Pons (tissue), 1 donor: ENCODE measurements at places on chromosomes 16 and 17.

GRCh38 chr17:81097134-81097942, 62.4 kb downstream of the BAIAP2 start:
- DNase-seq, result peak; percentile 52

GRCh38 chr16:58099097-58099955, 29.9 kb downstream of the CFAP20 start:
- DNase-seq, result no peak

- DNase-seq, result no peak
Observed at GRCh38 chr17:40175928-40176753, 1.1 kb upstream of the RAPGEFL1 start.

DNA sequence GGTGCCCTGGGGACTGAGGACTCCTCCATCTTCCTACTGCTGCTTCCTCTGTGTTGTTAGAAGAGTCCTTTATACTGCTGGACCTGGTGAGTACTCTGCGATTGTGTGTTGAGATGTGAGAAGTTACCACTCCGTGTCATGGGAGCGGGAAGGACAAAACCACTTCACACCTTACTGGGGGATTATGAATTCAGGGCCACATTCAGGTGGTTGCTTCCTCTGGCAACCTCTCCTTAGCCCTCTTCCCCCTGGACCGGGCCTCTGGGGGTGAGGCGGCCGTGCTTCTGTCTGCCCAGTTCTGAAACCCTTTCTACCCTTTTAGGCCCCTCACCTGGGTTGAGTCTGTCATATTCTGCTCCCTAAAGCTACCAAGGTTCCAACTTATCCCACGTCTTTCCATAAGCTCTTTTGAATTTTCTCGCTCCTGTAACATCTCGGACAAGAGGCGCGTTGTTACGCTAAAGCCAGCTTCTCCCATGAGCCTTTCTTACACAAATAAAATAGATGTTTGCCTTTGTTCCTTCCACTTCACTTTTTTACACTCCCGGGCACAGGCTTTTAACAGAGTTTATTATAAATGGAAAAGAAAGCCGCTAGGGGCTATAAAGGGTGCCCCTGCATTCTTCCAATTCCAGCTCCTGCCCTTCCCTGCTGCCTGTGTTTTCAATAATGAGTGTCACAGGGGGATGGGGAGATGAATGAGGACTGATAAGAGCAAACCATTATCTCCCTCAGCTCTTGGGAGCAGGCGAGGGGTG, 20.7 kb upstream of the CDH13 start:
- no peak for DNase-seq

DNA sequence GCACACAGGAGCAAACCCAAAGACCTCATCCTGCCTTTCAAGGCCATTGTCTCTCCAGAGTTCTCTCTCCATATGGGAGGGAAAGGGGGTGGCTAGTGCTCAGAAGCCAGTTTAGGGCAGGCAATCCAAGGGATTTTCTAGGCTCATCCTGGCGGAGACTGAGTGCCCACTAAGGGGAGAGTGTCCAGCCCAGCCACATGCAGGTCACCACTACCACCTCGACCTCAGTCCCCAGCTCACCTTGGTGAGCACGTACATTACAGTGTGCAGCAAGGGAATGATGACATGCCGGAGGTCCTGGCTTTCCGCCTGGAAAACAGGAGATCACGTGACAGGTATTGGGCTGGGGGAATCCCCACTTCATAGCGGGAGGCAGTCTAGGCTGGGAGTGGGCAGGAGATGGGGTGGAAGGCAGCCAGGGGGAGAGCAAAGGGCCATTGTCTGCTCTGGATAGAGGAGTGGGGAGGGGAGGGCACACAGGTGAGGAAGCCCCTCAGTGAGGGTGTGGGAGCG, 29.9 kb downstream of the PIK3R6 start:
- no peak for DNase-seq

- DNase-seq, result peak; percentile 57
Observed at GRCh38 chr17:1206026-1206777, 26.4 kb upstream of the ABR start.

DNA sequence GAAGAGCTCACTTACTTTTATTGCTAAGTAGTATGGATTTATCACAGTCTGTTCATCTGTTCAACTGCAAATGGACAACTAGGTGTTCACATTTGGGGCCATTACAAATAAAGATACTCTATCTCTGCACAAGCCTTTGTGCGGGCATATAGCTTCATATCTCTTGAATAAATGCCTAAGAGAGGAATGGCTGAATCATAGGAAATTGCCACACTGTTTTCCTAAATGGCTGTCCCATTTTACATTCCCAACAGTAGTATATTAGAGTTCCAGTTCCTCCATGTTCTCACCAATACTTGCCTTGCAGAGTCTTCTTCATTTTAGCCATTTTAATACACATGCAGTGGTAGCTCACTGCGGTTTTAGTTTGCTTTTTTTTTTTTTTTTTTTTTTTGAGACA, 20.5 kb downstream of the NSMCE1 start:
- DNase-seq, result no peak

- no peak for DNase-seq
Observed at GRCh38 chr16:354291-354881, 1.9 kb upstream of the AXIN1 start.

GRCh38 chr17:68198931-68199836, 48.7 kb upstream of the AMZ2 start:
- no peak for DNase-seq
